ENCODE measurements at places on chromosomes 4 and X.

DNA sequence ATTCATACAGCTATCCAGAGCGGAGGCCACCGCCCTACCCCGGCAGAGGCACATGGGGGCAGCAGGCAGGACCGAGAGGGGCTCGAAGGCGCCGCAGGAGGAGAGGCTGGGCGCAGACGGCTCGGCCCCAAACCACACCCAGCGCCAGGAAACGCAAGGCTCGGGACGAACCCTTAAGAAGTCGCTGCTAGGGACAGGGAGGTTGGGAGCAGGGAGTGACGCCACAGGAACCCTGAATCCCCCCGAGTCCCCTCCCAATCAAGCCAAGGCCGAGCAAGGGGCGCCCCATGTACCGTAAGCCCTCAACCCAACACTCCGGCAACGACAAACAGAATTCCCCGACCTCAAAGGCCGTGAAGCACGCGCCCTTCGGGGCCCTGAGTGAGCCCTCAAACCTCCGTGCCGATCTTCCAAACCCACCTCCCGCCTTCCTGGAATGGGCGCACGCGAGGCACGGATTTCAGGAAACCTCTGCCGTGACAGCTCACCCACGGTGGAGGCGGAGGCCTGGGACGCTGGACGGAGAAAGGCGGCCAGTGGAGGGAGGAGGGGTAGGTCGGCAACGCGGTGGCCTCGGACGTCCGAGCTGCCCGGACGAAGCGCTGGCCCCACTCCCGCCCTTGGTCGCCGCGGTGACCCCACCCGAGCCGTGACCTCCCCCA lies 1.8 kb downstream of the ZFYVE28 start:
- ATAC-seq = no peak

- peak; percentile 39 for ATAC-seq
These were observed 48.5 kb downstream of the PRPS1 start for GRCh38 chrX:107676559-107677378.

- no peak for ATAC-seq
These were observed 155.7 kb upstream of the JADE1 start for GRCh38 chr4:128653527-128654444.

DNA sequence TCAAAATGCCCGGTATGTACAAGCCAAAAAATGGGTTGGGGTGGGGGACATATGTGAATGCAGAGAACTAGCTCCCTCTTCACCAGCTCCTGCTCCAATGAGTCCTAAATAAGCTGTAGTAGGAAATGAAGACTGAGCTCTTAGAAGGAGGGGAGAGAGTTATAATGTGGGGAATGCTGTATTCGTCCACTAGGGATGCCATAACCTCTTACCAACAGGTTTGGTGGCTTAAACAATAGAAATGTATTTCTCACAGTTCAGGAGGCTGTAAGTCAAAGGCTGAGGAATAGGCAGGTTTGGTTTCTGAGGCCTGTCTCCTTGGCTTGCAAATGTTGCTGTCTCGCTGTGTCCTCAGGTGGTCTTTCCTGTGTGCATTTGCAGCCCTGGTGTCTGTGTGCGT lies 4.4 kb upstream of the INPP4B start:
- no peak for ATAC-seq

- no peak for ATAC-seq
These were observed 375.3 kb downstream of the PCDH10 start for GRCh38 chr4:133524369-133524768.

- peak; percentile 62 for ATAC-seq
These were observed 127.1 kb downstream of the CFAP299 start for GRCh38 chr4:80462621-80463091.

DNA sequence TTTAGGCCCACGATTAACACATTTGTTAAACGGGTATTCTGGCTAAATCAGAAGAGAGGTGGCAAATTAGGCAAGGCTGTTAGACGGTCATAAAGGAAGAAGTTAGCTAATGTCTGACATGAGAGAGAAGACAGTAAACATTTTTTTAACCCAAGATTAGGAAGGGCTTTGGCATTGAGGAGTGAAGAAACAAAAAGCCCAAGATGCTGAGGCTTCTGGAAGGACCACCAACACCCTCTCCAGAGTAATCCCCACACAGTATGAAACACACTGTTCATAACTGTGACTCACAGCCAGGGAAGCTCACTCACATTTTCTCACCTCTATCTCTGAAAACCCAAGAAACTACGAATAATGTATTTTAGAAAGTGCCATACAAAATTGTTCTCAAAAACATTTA lies 127.6 kb downstream of the AMELX start:
- ATAC-seq = no peak

DNA sequence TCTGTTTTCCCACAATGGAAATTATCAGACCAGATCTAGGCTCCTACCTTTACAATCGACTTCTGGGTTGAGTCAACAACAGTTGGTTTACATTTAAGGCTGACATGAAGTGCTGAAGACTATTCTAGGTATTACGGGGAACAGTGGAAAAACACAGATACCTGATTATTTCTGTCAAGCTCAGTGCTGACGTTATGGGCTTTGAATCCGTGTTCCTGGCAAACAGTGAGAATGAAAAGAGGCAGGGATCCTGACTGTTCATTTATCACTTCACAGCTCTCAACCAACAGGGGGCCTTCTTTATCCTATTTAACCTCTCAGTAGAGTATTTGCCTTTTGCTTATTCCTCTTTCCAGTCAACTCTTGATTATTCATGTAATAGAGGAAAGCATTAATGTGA lies 43.1 kb downstream of the TMEM164 start:
- ATAC-seq = no peak

GRCh38 chr4:66911880-66912279 lies 633.4 kb downstream of the CENPC start:
- no peak for ATAC-seq
